ENCODE measurements at places on chromosomes 16 and 17. TPM values are rescaled to one million over a fixed set of nuclear protein-coding genes. Genes with fewer than 3 reads are reported as not detected.

KRT20 gene
- not detected for total RNA-seq

DNA sequence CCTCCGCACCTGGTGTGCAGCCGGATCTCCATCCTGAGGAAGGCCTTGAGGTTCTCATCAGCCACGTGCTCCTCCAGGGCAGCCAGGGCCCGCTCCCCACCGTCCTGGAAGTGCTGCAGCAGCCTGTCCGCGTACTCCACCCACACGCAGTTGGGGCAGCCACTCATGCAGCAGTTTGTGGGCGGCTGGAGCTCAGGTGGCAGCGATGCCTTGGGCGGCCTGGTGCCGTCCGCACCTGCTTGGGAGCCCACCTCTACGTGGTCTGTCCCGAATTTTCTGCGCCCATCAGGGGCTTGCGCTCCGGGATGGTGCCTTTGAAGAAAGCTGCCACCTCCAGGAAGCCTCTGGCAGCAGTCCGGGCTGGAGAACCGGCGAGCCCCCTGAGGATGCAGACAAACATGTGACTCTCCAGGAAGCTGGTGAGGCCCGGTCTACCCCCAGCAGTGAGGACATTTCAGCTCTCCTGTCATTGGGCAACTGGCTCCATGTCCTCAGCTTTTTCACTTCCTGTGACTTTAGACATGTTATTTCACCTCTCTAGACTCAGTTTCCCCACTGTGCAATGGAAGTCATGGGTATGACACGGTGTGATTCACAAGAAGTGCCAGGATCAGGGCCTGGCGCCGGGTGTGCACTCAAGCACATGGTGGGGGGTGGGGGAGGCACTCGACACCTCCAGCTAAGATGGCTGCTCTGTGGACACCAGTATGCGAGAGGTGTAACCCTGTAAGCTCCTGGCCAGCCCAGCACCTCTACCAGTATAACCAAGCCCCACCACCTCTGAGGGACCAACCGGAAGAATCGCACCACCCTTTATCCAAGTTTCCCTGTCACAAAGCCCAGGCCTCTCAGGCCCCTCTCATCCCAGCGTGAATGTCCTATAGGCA, 957 bp downstream of the OXLD1 start:
- peak overlapping the region; percentile 98 for H3K4me3 ChIP-seq
- H3K4me1 ChIP-seq, result peaks cover 37% of the 10 kb centered on the region
- H3K27me3 ChIP-seq, result no peaks in the 10 kb centered on the region
- peak; percentile 65 for DNase-seq
- peak overlapping the region; percentile 99 for H3K27ac ChIP-seq

GRCh38 chr16:675884-676564, 553 bp downstream of the RHBDL1 start:
- H3K36me3 ChIP-seq, result peaks cover 4% of the 10 kb centered on the region
- H3K4me1 ChIP-seq, result peaks cover 7% of the 10 kb centered on the region
- H3K27ac ChIP-seq, result no peak overlapping the region
- DNase-seq, result no peak

FLYWCH1 gene
- 26.1 TPM for total RNA-seq

GRCh38 chr17:48374650-48375230, 55.3 kb downstream of the SKAP1 start:
- H3K36me3 ChIP-seq, result peaks cover 21% of the 10 kb centered on the region
- H3K27me3 ChIP-seq, result no peaks in the 10 kb centered on the region
- H3K4me3 ChIP-seq, result no peak overlapping the region
- DNase-seq, result peak; percentile 16
- peaks cover 18% of the 10 kb centered on the region for H3K4me1 ChIP-seq

- DNase-seq, result no peak
- H3K27ac ChIP-seq, result no peak overlapping the region
- H3K4me1 ChIP-seq, result no peaks in the 10 kb centered on the region
- H3K36me3 ChIP-seq, result no peaks in the 10 kb centered on the region
These were observed 425.0 kb downstream of the CDH11 start for GRCh38 chr16:64696866-64697265.

GRCh38 chr16:8861563-8862308, 7.1 kb downstream of the CARHSP1 start:
- no peak for DNase-seq
- H3K36me3 ChIP-seq, result peaks cover 19% of the 10 kb centered on the region
- H3K27me3 ChIP-seq, result no peaks in the 10 kb centered on the region
- H3K4me3 ChIP-seq, result no peak overlapping the region
- H3K4me1 ChIP-seq, result peaks cover 38% of the 10 kb centered on the region

SUPT6H gene
- 77.9 TPM for total RNA-seq

DNA sequence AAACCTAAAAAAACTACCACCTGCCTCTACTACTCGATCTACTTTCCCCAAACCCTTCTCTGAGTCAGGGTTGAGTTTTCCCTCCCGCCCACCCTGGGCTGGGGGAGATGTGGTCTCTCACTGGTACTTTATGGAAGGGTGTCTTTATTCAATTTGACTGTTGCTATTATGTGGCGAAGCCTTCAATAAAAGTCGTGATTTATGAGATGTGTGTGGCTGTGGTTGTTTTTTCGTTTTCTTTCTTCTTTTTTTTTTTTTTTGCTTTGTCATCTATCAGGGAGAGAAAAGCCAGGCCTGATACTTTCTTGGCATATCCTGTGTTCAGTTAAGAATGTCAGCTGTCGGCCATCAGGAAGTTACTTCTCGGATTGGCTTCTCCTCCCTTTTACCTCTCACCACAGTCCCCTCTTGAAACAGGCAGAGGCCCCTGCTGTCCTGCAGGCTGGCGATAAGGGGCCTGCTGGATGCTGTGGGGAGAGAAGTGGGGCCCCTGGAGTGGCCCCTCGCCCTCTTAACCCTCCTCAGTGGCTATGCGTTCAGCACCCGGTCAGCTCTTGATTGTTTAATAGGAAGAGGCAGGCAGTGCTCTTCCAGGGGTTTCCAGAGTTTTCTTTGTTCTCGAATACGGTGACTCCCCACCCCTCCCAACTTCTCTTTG, 123.0 kb downstream of the MSI2 start:
- no peak overlapping the region for H3K27ac ChIP-seq
- H3K27me3 ChIP-seq, result no peaks in the 10 kb centered on the region
- DNase-seq, result no peak
- H3K4me3 ChIP-seq, result no peak overlapping the region
- H3K4me1 ChIP-seq, result peaks cover 21% of the 10 kb centered on the region
- peaks cover 27% of the 10 kb centered on the region for H3K36me3 ChIP-seq

- no peak overlapping the region for H3K4me3 ChIP-seq
- peaks cover 3% of the 10 kb centered on the region for H3K4me1 ChIP-seq
- no peaks in the 10 kb centered on the region for H3K27me3 ChIP-seq
- no peak for DNase-seq
- H3K27ac ChIP-seq, result no peak overlapping the region
- H3K36me3 ChIP-seq, result peaks cover 27% of the 10 kb centered on the region
These were observed 18.3 kb downstream of the GLYR1 start for GRCh38 chr16:4828567-4829321.

- no peaks in the 10 kb centered on the region for H3K4me1 ChIP-seq
- peaks cover 18% of the 10 kb centered on the region for H3K27me3 ChIP-seq
- no peak overlapping the region for H3K4me3 ChIP-seq
- DNase-seq, result no peak
These were observed 63.0 kb upstream of the CBX4 start for GRCh38 chr17:79902146-79902791.

PRSS8 gene
- total RNA-seq, result not detected

- no peak overlapping the region for H3K27ac ChIP-seq
- H3K4me1 ChIP-seq, result peaks cover 22% of the 10 kb centered on the region
- DNase-seq, result no peak
- no peaks in the 10 kb centered on the region for H3K27me3 ChIP-seq
These were observed 59.1 kb downstream of the SSH2 start for GRCh38 chr17:29870836-29871465.

DNA sequence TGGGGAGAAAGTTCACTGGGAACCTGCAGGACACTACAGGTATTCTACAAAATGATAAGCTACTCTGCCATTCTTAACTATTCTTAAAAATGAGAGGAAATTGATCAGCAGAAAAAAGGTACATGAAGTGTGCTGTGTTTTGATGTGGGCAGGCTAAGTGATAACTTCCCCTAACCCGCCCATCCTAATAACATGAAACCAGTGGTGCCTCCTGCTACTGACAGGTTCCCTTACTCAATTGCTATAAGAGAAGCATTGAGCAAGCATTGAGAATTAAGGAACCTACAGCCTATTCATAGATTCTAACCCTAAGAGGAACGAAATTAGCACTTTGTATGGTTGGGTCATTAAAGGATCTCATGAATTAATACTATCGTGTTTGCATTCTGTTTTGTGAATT, 18.9 kb downstream of the XYLT1 start:
- no peak for DNase-seq
- no peak overlapping the region for H3K27ac ChIP-seq
- peaks cover 5% of the 10 kb centered on the region for H3K36me3 ChIP-seq
- no peaks in the 10 kb centered on the region for H3K27me3 ChIP-seq
- H3K4me3 ChIP-seq, result no peak overlapping the region

DNA sequence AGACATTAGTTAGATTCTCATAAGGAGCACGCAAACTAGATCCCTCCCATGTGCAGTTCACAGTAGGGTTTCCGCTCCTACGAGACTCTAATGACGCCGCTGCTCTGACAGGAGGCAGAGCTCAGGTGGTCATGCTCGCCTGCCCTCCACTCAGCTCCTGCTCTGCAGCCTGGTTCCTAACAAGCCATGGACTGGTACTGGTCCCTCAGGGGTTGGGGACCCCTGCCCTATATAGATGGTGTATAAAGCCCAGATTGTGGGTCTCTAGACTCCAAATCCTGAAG, 52.1 kb upstream of the LYRM9 start:
- H3K27ac ChIP-seq, result no peak overlapping the region
- H3K4me1 ChIP-seq, result no peaks in the 10 kb centered on the region
- H3K36me3 ChIP-seq, result no peaks in the 10 kb centered on the region

GRCh38 chr17:82599674-82600661, 48.3 kb downstream of the WDR45B start:
- DNase-seq, result no peak
- no peaks in the 10 kb centered on the region for H3K27me3 ChIP-seq
- H3K4me3 ChIP-seq, result no peak overlapping the region

MYH11 gene
- total RNA-seq, result not detected

WDR59 gene
- total RNA-seq, result 58.3 TPM

DNA sequence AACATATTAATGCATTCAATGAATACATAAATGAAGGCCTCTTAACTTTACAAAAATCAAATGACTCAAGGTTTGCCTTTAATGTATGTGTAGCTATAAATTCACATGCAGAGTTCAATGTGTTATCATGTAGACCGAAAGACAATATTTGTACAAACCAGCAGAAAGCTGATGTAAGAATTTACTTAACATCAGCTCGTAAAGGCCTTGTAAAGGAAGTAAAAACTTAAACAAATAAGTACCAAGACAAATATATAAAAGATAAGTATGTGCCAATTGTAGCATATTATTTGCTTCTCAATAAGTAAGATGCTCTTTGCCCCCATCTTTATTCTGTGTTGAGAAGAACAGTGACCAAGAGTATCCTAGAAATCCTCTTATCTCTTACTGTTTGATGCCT, 105.7 kb downstream of the SYCE1L start:
- H3K27ac ChIP-seq, result no peak overlapping the region
- H3K4me3 ChIP-seq, result no peak overlapping the region
- DNase-seq, result no peak
- peaks cover 3% of the 10 kb centered on the region for H3K27me3 ChIP-seq
- peaks cover 10% of the 10 kb centered on the region for H3K4me1 ChIP-seq

DNA sequence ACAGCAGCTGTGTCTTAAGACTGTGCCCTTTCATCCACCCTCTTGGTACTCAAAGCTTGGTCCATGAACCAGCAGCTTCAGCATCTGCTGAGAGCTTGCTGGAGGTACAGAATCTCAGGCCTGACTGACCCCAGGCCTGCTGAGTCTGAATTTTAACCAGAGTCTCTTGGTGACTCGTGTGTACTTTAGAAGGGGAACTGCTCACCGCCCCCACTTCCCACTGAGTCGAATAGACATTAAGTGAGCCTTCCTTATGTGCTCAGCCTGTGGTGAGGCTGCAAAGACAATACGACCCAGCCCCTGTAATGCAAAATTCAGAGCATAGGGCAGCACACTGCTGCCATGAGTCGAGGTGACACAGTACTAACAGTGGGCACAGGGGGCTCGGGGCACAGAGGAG, 662.8 kb downstream of the WWOX start:
- H3K4me3 ChIP-seq, result no peak overlapping the region
- H3K27me3 ChIP-seq, result no peaks in the 10 kb centered on the region

- H3K36me3 ChIP-seq, result peaks cover 12% of the 10 kb centered on the region
- H3K27ac ChIP-seq, result no peak overlapping the region
- no peaks in the 10 kb centered on the region for H3K27me3 ChIP-seq
- H3K4me3 ChIP-seq, result no peak overlapping the region
- H3K4me1 ChIP-seq, result no peaks in the 10 kb centered on the region
- no peak for DNase-seq
These were observed 675.3 kb downstream of the MAF start for GRCh38 chr16:78925083-78925767.

PHOSPHO1 gene
- total RNA-seq, result not detected

GRCh38 chr17:574061-574460, 140.6 kb downstream of the VPS53 start:
- H3K27me3 ChIP-seq, result no peaks in the 10 kb centered on the region
- no peak for DNase-seq
- H3K4me1 ChIP-seq, result no peaks in the 10 kb centered on the region
- no peak overlapping the region for H3K4me3 ChIP-seq
- no peak overlapping the region for H3K27ac ChIP-seq

DNA sequence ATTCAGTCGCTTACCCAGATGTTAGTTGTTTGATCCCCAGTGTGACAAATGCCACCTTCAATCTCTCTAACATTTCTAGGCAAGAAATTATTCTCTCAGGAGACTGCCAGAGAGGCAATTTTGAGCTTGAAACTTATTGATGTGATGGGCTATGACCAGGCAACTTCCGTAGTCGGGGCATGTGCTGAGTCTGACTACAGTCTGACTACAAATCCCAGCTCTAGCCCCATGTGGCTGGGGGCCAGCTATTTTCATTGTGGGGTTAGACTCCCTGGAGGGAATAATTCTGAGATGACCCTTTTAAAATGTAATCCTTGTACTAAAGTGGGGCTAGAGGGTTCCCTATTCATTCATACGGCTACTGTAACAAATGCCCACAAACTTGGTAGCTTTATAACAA, 65.9 kb downstream of the RBFOX1 start:
- H3K36me3 ChIP-seq, result no peaks in the 10 kb centered on the region
- DNase-seq, result no peak
- no peaks in the 10 kb centered on the region for H3K4me1 ChIP-seq
- no peaks in the 10 kb centered on the region for H3K27me3 ChIP-seq
- no peak overlapping the region for H3K27ac ChIP-seq

DNA sequence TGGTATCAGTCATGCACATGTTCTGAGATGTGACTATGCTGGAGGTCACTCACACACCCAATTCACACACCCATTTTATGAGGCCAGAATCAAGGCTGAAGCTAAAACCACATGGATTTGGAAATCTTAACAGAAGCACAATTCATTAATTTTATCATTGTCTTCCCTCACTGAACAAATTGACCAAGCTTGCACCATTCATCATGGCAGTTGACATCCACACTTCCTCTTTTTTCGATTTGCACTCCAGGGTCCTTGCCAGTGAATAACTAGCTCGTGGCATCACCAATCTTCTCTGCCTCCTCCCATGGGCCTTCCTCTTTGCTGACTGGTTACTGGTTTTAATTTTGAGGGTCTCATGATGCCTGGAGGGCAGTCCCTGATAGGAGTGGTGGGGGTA, 123.0 kb upstream of the ASIC2 start:
- H3K4me3 ChIP-seq, result no peak overlapping the region
- no peaks in the 10 kb centered on the region for H3K36me3 ChIP-seq
- H3K4me1 ChIP-seq, result no peaks in the 10 kb centered on the region
- no peak overlapping the region for H3K27ac ChIP-seq
- no peak for DNase-seq
- peaks cover 8% of the 10 kb centered on the region for H3K27me3 ChIP-seq

ARL17A gene
- 13.0 TPM for total RNA-seq

CDH1 gene
- 0.16 TPM for total RNA-seq

- no peaks in the 10 kb centered on the region for H3K4me1 ChIP-seq
- no peak overlapping the region for H3K4me3 ChIP-seq
These were observed 16.9 kb upstream of the MRPL38 start for GRCh38 chr17:75921596-75921995.

All from activated naive CD8-positive, alpha-beta T cell treated with anti-CD3 and anti-CD28 coated beads for 36 hours (primary cell).